A549 treated with DMSO at 1 μM for 4 hours (cell line): ENCODE measurements at places on chromosomes 1 and 21. TPM values are rescaled to one million over a fixed set of nuclear protein-coding genes. Genes with fewer than 3 reads are reported as not detected.

HES3 gene
- 0.15 TPM in 1 of 5 replicates, not detected in the others for total RNA-seq

DNM3 gene
- total RNA-seq: 0.43 to 1.1 TPM (median 0.70 TPM) in 5 replicates

CACNA1S gene
- 0.01 TPM in 1 of 5 replicates, not detected in the others for total RNA-seq

GUCA2B gene
- total RNA-seq: 0.21 to 0.45 TPM in 2 of 5 replicates, not detected in the others

CLDN8 gene
- not detected in 5 replicates for total RNA-seq

SH2D5 gene
- total RNA-seq: 13.7 to 19.2 TPM (median 16.5 TPM) in 5 replicates

CD1C gene
- total RNA-seq: not detected in 5 replicates

NLRP3 gene
- total RNA-seq: not detected in 5 replicates

GGPS1 gene
- total RNA-seq: 18.3 to 25.4 TPM (median 21.8 TPM) in 5 replicates

ANGPTL1 gene
- total RNA-seq: not detected in 5 replicates
